Stimulated activated CD4-positive, alpha-beta T cell treated with anti-CD3 and anti-CD28 coated beads, TNF-alpha, amount 100 ng/mL, for 48 hours (primary cell): ENCODE measurements at places on chromosomes 16 and 17.

- DNase-seq: no peak
Measured at GRCh38 chr17:76262732-76263344, 2.3 kb upstream of the UBALD2 start.

DNA sequence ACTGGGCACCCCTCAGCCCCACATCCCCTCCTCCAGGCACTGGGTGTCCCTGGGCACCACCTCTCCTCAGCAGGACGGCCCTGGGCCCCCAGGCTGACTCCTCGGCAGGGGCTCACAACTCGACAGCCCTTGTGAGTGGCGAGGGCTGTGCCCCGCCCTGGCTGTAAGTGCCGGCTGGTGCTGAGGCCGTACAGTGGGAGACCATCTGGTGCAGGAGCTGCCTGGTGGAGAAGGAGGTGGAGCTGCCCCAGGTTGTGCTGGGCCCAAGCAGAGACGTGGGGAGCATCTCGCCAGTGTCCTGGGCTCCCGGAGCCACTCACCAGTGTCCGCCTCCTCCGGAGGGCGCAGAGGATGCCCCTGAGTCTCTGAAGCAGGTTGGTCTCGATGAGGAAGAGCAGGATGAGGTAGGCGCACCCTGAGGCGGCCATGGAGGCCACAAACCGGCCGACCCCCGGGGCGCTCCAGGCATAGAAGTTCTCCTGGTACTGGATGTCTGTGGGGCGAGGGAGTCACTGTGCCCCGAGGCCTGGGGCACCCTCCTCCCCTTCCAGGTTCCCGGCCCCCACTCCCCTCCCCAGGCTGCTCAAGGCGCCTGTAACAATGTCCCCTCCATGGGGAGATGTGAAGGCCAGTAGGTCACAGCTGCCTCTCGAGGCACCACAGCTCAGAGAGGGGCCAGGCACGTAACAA lies 15.1 kb upstream of the RNPS1 start:
- no peak for DNase-seq

GRCh38 chr16:3188925-3189825 lies 1.2 kb downstream of the OR1F1 start:
- DNase-seq: peak; percentile 53

GRCh38 chr17:39144416-39144840 lies 7.0 kb downstream of the PLXDC1 start:
- no peak for DNase-seq

- no peak for DNase-seq
Measured at GRCh38 chr17:31715446-31715845, 143.6 kb downstream of the COPRS start.

GRCh38 chr16:85250147-85250463 lies 137.8 kb upstream of the CIBAR2 start:
- no peak for DNase-seq

DNA sequence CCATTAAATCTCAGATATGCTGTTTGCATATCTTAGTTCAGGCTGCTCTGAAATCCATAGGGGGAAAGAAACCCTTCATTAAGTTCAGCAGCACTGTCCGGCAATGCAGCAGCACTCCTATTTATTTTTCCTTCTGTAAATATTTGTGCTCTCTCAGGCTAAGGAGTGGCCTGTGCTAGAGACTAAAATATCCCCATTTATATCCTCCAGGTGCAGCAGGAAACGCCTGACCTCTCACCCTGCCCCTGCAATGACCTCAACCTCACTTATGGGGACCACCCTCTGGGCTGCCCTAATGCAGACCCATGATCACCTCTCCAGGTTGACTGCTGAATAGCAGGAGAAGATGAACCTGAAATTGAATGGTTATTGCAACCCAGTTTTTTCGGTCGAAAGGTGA lies 165.0 kb upstream of the ELAC2 start:
- no peak for DNase-seq

GRCh38 chr17:66690166-66690565 lies 144.8 kb upstream of the CACNG5 start:
- no peak for DNase-seq

DNA sequence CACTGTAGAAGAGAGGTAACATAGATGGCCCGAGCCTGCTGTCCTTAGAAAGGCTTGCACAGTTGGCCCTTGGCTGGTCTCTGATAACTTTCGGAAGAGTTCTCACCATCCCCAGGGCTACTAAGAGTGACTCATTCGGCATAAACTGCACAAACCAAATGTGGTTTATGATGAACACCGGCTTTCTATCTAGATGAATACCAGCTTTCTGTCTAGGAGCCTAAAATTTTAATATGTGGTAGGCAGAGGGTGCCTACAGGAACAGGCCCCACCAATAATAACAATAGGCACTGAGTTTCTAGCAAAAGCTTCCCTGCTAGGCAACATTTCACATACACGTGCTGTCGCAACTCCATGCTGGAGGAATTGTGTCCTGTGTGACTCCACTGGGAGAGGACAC lies 15.4 kb downstream of the CNOT1 start:
- DNase-seq: no peak

- no peak for DNase-seq
Measured at GRCh38 chr17:72832306-72832705, 260.2 kb downstream of the SLC39A11 start.

DNA sequence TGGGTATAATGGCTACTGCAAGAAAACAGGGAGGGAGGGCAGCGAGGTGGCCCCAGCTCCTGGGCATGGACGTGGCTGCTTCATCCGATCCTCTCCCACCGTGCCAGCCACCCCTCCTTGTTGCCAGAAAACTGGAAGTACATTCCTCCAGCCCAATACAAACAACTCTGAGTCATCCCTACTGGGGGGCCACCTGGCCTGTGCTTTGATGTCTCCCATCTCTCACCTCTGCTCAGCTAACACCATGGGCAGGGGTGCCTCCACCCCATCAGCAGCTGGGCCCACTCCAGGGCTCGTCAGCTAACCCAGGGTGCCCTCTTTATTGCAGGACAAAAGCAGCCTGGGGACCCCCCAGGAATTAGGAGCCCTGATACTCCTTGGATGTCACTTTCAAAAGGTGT lies 2.0 kb downstream of the RHBDF2 start:
- DNase-seq: no peak

GRCh38 chr17:1941272-1942065 lies 83.7 kb downstream of the RTN4RL1 start:
- no peak for DNase-seq

DNA sequence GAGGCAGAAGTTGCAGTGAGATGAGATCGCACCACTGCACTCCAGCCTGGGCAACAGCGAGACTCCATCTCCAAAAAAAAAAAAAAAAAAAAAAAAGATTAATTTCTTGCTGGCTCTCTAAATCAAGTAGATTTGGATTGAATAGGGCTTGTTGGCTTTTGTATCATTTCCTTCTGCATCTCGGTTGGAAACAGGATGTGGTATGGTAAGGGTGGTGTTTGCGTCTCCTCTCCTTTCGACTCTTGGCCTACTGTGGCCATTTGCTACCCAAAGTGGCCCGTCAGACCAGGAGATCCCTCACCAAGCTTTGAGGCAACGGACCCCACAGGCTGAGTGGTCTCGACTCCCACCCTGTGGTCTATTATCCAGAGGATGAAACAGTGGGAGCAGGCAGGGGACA lies 168.0 kb upstream of the IRX3 start:
- no peak for DNase-seq

- no peak for DNase-seq
Measured at GRCh38 chr16:76668207-76668725, 391.1 kb downstream of the CNTNAP4 start.

GRCh38 chr16:3252967-3253366 lies 3.5 kb downstream of the MEFV start:
- DNase-seq: no peak

DNA sequence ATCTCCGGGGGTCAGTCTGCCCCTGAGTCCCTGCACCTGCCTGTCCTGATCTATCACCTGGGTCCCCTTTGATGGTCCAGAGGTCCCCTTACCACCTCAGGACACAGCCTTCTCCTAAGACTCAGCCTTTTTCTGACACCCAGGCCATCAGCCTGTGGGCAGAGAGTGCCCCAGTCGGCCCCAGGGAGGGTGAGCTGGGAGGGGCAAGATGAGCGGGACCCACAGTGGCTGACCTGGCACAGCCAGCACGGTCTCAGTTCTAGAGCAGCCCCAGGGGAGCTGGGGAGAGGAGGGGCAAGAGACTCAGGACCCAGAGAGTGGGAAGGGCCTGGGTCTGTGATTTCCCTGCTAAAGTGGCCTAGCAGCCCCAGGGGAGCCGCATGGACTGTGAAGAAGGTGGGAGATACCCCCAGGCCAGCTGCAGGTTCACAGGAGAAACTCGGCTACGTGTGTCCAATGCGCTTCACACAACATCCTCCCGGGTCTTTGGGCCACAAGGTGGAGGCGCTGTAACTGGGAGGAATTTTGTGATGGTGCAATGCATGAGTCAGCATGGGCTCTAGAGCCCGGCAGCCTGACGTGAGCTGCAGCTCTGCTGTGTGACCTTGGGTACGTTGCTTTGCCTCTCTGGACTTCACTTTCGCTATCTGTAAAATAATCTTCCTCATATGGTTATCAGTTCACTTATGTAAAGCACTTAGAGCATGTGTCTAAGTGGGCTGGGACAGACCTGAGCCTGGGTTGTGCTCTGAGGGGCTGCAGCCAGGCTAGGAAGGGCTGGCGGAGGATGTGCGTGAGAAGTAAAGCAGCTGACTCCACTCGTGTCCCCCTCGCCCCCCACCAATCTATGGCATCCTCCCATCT lies 67.2 kb upstream of the LHX1 start:
- no peak for DNase-seq

GRCh38 chr17:49190932-49191331 lies 19.4 kb downstream of the GNGT2 start:
- DNase-seq: no peak

DNA sequence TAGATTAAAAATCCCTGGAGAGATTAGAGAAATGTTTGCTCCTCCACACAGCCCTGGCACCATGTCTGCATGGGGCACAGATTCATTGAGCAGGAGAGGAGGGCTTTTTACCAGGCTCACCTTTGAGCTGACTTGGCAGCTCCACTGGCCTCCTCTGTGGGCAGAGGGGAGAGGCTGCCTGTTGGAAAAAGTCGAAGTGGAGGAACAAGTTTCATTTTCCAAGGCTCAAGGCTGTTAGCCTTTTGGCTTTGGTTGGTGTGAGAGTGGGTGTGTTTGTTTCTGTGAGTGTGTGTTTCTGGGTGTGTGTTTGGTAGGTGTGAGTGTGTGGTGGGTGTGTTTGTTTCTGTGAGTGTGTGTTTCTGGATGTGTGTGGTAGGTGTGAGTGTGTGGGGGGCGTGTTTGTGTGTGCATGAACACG lies 5.6 kb downstream of the TMEM238L start:
- DNase-seq: no peak

- no peak for DNase-seq
Measured at GRCh38 chr16:57592591-57593003, 35.8 kb upstream of the ADGRG1 start.

DNA sequence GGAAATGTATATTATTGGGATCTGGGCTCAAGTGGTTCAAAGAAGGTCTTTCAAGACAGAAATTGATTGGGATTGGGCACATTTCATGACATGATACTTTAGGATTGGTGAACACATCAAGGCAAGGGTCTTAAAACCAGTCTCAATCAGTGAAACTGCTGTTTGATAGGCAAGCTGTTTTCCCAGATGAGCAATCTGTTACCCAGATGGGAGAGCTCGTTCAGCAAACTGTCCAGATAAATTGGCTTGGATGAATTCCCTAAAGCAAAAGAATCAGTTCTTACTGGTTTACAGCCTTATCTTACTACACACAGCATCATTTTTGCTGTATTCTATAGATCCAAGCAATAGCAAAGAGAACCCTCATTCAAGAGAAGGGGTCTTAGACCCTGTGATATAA lies 31.0 kb upstream of the CNEP1R1 start:
- no peak for DNase-seq

- no peak for DNase-seq
Measured at GRCh38 chr16:85227084-85227945, 115.0 kb upstream of the CIBAR2 start.

DNA sequence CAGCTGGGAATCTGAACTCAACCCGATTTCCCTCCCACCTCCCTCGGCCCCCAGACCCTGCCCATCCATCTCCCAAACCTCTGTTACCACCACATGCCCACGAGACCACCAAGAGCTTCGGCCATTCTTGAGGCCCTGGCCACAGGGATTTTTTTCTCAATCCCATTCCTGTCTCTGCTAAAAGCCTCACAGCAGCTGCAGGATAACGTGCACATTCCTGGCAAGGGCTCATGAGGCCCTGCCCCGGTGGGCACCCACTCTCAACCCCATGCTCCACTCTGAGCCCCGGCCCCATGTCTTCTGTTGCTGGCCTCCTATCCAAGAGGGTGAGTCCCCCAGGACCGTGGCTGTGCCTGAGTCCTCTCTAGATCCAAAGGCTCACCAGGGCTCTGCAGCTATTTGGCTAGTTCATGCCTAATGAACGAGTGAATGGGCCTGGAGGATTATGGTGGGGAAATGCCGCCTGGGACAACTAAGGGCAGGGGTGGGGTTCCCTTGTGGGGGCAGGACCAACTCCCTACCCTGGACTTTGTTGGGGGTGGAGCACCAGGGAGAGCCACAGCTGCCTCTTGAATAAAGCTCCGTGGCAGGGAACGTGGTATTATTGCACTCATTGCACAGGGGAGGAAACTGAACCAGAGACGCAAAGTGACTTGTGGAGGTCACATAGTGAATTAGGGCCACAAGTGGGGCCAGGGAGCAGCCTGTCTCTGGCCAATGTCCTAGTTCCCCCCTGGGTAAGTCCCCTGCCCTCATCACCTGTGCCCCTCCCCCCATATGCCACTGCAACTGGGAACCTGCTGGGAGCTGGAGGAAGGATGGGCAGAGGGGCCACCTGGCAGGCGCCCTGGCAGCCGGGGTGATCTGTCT lies 113.8 kb upstream of the SMURF2 start:
- no peak for DNase-seq

- DNase-seq: no peak
Measured at GRCh38 chr16:77306075-77306474, 106.9 kb downstream of the SYCE1L start.

GRCh38 chr16:927406-927805 lies 43.4 kb downstream of the LMF1 start:
- DNase-seq: no peak

DNA sequence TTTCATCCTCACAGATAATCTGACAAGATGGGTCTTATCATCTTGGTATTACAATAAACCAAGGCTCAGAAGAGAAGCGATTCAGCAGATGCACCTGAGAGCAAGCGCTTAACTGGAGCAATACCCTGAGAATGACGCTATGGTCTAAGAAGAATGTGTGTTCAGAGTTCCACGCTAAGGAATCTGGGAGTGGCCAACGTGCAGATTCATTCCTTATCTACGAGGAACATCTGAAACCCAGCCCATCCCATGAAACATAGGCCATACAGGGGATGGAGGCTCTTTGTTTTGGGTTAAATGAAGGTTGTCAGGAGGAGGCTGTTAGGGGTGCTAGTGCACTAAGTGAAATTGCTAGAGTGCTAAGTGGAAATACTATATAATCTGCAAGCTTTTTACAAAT lies 28.5 kb upstream of the KDM8 start:
- DNase-seq: no peak

- DNase-seq: no peak
Measured at GRCh38 chr17:46865100-46865499, 13.7 kb downstream of the WNT9B start.

GRCh38 chr16:57265850-57266530 lies 18.5 kb downstream of the PLLP start:
- DNase-seq: no peak

- DNase-seq: no peak
Measured at GRCh38 chr16:35311475-35311874, 1852.1 kb downstream of the TP53TG3F start.
